ENCODE measurements at places on chromosomes 12 and 14. TPM values are rescaled to one million over a fixed set of nuclear protein-coding genes. Genes with fewer than 3 reads are reported as not detected.

Gene TMEM63C
- 0.91 TPM for total RNA-seq

Gene TTC9
- 1.7 TPM for total RNA-seq

Gene TROAP
- total RNA-seq = 0.80 TPM

Gene ACOT6
- not detected for total RNA-seq

Gene OAS1
- total RNA-seq = 10.4 TPM

Gene GALNT8
- total RNA-seq = 1.7 TPM

Gene TMEM119
- total RNA-seq = 3.6 TPM

Gene EML1
- total RNA-seq = 131 TPM

Gene SDSL
- 2.9 TPM for total RNA-seq

Gene SCNN1A
- 1.5 TPM for total RNA-seq

Gene TCL1B
- total RNA-seq = not detected

Gene CD27
- total RNA-seq = 0.66 TPM

Gene DNAL1
- 6.2 TPM for total RNA-seq

Gene ISM2
- total RNA-seq = not detected

Gene CLEC9A
- total RNA-seq = not detected

Gene POTEG
- not detected for total RNA-seq

Gene FAM222A
- total RNA-seq = 3.2 TPM

Gene EXOC3L4
- total RNA-seq = 1.3 TPM

Gene ZC2HC1C
- 6.9 TPM for total RNA-seq

Gene FRS2
- 36.5 TPM for total RNA-seq

Gene MSI1
- total RNA-seq = 0.11 TPM

Gene AMN
- total RNA-seq = 0.11 TPM

Gene RNASE3
- not detected for total RNA-seq

Gene RERG
- total RNA-seq = 14.4 TPM

Gene SLC5A8
- total RNA-seq = not detected

Gene KRT83
- not detected for total RNA-seq

Gene KRT75
- not detected for total RNA-seq

Gene GLT1D1
- 0.52 TPM for total RNA-seq

Gene GPR68
- 4.1 TPM for total RNA-seq

Gene RD3L
- not detected for total RNA-seq

Gene BMP4
- 16.2 TPM for total RNA-seq

Gene IKZF4
- total RNA-seq = 9.2 TPM

Gene SIX4
- 3.0 TPM for total RNA-seq

Gene SLC6A13
- not detected for total RNA-seq

Gene OR4N2
- not detected for total RNA-seq

Gene EFS
- 10.1 TPM for total RNA-seq

Gene SLC25A21
- total RNA-seq = 1.1 TPM

Gene AQP6
- total RNA-seq = 0.11 TPM

Gene FGF6
- total RNA-seq = not detected

Gene GZMB
- total RNA-seq = not detected

Gene STAB2
- 0.29 TPM for total RNA-seq

Gene PLD4
- under 0.01 TPM for total RNA-seq

Gene TRPV4
- total RNA-seq = 0.50 TPM

Gene TPPP2
- not detected for total RNA-seq

Gene GPX2
- total RNA-seq = not detected

Gene SPIC
- total RNA-seq = not detected

Gene ALX1
- 0.39 TPM for total RNA-seq

Gene MYF5
- total RNA-seq = not detected

Gene RIPK3
- 6.4 TPM for total RNA-seq

Gene TMPRSS12
- not detected for total RNA-seq

Gene CCND2
- total RNA-seq = 109 TPM

Gene MBD6
- 19.9 TPM for total RNA-seq

All from esophagus muscularis mucosa (tissue), 4 donors.